Common myeloid progenitor, CD34-positive (primary cell): ENCODE measurements at places on chromosomes 16 and 17.
A peak's percentile ranks its signal among the peaks of the same experiment; 100 is the strongest.

GRCh38 chr17:41354536-41354935, 3.9 kb upstream of the KRT33A start:
- DNase-seq, result no peak

DNA sequence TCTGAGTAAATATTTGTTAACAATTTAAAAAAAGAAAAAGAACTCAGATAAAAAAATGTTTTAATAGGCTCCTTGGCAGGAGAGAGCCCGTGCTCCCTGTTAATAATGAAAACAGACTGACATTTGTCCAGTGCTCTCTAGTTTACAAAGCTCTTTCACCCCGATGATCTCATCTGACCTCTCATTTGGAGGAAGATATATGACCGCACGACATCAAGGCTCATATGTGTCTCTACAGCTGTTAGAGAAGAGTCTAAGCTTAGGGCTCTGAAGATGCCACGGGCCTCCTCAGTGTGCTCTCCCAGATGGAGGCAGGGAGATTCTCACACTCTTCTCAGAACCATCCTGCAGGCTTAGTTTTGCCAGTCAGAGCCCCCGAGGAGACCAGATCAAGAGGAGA, 280.8 kb upstream of the IRX5 start:
- DNase-seq, result no peak

DNA sequence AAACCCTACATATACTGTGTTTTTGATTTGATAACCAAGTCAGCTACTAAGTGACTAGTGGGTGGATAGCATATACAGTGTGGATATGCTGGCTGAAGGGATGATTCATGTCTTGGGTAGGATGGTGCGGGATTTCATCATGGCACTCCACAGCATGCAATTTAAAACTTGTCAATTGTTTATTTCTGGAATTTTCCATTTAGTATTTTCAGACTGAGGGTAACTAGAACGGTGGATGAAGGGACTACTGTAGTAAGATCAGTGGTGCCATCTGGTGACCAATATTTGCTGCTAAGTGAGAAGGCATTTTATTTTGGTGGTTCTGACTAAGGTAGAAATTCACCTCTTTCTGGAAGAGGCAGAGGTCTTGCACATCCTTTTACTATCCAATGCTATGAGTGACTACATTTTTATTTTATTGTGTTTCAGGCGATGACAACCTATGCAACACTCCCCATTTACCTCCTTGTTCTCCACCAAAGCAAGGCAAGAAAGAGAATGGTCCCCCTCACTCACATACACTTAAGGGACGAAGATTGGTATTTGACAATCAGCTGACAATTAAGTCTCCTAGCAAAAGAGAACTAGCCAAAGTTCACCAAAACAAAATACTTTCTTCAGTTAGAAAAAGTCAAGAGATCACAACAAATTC, 3.1 kb downstream of the CDC6 start:
- peak; percentile 87 for DNase-seq

GRCh38 chr17:44197980-44198720, 1.5 kb downstream of the ATXN7L3 start:
- DNase-seq, result peak; percentile 88

- DNase-seq, result peak; percentile 62
These were observed 1.8 kb upstream of the HOXB4 start for GRCh38 chr17:48579760-48580554.

GRCh38 chr17:72021417-72022041, 99.3 kb upstream of the SOX9 start:
- DNase-seq, result no peak

DNA sequence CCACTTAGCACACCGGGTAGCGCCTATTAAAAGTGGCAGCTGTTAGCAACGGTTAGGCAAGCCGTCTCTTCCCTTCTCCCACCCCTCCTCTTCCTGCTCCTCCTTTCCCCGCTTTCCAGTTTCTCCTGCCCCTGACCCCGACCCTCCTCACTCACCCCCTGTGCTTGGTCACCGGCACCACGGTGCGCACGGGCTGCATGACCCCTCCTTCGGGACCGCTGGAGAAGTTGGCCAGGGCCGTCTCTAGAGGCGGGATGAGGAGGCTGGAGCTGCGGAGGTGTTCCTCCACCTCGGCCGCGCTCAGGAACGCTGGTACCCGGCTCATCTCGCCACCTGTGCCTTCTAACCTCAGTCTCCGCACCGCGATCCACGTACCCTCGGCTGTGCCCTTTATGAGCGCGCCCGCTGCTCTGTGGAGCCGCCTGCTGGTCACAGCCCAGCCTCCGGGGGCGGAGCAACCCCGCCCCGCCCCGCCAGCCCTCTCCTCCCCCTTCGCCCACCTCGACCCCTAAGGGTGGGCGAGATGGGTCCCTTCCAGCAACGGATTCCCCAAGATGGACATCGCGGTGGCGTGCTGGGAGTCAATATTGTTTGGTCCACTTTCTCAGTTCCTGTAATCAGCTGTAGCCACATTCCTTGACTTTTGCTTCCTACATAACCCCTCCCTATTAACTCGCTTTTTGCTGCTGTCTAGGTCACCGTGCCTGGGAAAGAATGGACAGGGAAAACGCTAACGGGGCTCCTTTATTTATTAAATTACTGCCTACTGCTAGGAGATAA, at the start of gene CRYM:
Gene CRYM (minus strand): TSS at position 364 of the 780 bp plus-strand sequence. CDS start 39 bp downstream, at position 325.
- peak; percentile 49 for DNase-seq

GRCh38 chr17:9959377-9959981, 54.4 kb upstream of the RCVRN start:
- DNase-seq, result peak; percentile 52

GRCh38 chr17:77111934-77112296, 28.9 kb upstream of the SEC14L1 start:
- DNase-seq, result no peak

GRCh38 chr16:87702325-87702811, 63.4 kb downstream of the KLHDC4 start:
- DNase-seq, result peak; percentile 52

GRCh38 chr16:69293401-69293800, 17.7 kb upstream of the VPS4A start:
- DNase-seq, result no peak

DNA sequence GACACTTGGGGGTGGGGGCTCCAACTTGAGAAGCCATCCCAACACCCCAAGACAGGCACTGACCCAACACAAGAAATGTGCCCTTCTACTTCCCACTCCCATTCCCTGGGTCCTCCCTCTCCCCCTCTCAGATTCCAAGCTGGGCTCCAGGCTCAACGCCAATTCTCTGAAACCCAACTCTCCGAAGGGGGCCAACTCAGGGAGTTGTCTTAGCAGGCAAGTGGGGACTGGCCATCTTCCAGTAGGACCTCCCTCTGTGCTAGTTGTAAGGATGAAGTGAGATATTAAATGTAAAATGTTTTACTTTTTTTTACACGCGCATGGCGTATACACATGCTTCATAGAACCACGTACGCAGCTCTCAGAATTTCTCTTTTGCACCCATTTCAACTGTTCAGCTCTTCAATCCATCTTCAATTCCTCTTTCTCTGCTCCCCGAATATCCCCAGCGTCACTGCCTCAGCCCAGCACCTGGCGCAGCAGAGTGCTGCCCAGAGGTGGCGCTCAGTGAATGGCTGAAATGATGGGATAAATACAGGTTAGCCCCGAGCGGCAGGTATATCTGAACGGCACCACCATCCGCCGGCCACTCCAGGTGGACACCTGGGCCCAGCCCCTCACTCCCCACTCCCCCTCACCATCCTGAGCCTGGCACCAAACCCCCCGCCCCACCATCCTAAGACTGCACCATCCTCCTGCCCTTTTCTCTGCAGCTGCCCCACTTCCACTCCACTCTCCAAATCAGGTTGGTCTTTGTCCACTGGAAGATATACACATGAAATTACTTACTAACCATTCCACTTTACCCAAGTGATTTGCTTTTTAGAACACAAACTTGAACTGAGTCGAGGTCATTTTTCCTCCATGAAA, 43.9 kb upstream of the TNRC6C start:
- DNase-seq, result no peak

DNA sequence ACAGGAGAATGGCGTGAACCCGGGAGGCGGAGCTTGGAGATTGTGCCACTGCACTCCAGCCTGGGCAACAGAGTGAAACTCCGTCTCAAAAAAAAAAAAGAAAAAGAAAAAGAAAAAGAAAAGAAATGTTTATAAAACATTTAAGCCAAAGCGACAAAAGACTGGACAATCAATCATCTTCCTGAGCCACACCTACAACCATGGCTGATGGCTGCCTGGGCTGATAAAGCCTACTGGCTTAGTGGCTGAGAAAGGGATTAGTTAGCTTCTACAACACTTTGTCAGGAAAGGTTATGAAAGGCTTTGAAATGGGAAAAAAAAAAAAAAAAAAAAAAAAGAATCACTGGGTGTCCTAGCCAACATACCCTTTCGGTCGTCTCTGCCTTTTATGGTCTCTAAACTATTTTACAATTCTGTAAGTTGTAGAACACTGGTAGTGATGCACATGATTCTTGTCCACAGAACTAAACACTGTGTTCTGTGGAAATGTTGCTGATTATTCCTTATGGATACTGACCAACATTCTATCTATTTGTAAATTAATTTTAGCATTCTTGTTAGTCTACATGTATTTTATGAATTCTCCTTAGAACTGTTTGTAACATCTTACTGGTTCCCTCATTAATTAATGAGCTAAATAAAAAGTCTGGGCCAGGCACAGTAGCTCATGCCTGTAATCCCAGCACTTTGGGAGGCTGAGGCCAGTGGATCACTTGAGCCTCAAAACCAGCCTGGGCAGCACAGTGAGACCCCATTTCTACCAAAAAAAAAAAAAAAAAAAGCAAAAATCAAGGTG, 45.5 kb downstream of the ZZEF1 start:
- DNase-seq, result no peak

DNA sequence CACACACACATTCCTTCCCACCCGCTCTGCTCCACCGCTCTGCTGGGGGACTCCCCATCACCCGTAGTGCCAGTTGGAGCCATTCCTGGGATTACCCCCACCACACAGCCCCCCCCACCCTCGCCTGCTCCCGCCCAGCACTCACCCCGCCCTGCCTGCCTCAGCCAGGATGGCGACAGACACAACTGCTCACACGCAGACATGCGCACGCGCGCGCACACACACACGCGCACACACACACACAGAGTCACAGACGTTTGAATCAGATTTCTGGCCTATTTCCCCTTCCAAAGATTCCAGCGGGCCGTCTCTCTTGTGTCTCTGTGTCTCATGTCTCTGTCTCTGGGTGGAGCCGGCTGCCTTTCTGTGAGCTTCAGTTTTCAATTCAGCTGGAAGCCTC, 4.4 kb downstream of the CACNA1G start:
- peak; percentile 72 for DNase-seq

DNA sequence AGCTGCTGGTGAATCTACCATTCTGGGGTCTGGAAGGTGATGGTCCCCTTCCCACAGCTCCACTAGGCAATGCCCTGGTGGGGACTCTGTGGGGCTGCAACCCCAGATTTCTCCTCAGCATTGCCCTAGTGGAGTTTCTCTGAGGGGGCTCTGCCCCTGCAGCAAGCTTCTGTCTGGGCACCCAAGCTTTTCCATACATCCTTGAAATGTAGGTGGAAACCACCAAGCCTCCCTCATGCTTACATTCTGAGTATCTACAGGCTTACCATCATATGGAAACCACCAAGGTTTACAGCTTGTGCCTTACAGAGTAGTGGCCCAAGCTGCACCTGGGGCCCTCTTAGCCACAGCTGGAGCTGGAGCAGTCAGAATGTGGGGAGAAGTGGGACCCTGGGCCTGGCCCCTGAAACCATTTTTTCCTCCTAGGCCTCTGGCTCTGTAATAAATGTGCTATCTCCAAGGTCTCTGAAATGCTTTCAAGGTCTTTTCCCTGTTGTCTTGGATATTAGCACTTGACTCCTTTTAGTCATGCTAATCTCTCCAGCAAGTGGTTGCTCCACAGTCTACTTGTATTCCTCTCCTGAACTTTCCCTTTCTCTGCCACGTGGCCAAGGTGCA, 19.6 kb upstream of the DLX3 start:
- no peak for DNase-seq

DNA sequence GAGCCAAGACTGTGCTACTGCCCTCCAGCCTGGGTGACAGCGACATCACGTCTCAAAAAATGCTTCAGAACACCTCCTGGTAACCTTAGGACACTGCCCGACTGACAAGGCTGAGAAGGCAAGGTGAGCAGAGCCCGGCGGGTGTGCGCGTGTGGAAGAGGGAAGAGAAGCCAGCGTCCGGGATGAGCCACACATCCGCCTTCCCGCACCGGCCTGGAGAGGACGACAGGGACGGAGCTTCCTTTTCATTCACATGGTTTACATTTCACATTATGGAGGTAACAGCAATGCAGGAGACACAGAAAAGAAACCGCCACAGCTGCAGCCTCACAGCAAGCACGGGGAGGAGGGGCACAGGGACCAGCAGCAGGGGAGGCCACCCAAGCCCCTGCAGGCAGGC, 16.5 kb downstream of the HAGH start:
- no peak for DNase-seq

GRCh38 chr17:48444516-48445247, 14.7 kb upstream of the SKAP1 start:
- peak; percentile 53 for DNase-seq

DNA sequence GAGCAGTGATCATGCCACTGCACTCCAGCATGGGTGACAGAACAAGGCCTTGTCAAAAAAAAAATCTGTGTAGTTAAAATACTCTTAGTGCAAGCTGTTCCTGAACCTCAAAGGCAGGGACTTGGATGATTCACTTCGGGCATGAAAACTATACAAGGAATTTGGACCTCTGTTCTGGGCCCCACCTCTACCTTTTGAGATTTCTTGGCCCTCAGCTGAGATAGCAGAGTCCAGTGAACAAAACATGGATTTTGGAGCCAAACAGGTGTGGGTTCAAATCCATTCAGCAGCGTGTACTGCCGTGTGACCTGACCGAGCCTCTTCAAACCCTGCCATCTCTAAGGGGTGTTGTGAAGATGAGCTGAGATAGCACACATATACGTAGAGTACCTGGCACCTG, 6.8 kb downstream of the SLC13A2 start:
- no peak for DNase-seq

DNA sequence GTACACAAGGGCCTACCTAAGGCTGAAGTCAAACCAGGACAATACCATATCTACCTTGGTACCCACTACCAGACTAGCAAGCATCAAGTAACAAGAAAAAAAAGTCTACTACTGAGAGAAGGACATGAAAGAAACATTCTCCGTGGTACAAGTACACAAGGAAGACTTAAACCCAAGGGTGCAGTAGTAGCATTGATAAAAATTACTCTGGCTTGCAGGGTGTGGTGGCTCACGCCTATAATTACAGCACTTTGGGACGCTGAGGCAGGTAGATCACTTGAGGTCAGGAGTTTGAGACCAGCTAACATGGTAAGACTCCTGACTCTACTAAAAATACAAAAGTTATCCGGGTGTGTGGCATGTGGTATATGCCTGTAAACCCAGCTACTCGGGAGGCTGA, 386.5 kb upstream of the PMFBP1 start:
- DNase-seq, result no peak

GRCh38 chr16:57423152-57423551, 18.6 kb downstream of the CCL17 start:
- no peak for DNase-seq
